ENCODE measurements at places on chromosomes 2 and 18.

DNA sequence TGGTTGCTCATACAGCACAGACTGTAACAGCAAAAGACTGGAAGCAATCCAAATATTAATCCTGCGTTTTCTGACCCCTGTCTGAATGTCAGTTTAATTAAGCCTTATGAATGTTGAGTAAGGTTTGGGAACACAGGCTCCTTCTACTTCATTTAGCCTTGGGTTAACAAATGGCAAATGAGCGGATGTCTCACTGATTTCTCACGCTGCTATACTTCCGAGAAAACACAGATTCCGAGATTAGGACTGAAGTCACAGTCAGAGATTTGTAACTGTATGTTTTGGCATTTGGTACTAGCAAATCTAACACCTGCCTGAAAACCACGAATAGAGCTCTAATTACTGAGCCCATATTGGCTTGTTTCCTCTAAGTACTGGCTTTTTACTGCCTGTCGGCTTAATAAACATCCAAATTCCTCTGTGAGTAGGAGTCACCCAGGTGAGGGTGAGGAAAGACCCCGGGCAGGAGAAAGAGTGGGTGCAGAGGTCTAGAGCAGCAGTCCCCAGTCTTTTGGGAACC is 10.6 kb downstream of the MC5R start:
- DNase-seq: no peak

DNA sequence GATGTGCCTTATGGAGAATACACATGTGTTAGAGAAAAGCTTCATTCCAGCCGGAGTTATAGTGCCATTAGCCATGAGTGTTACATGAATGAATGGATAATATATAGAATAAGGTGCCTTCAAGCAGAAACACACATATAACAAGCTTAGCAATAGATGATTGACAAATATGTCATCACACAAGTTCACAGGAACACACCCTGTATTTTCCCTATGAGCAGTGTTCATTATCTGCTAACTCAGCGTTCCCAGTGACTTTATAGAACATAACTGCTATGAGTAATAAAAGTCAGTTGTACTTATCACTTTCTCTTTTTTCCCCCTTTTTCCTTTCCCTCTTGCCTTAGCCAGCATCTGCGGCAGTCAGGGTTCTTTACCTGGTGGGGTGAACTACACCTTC is 65.1 kb downstream of the TIMM21 start:
- DNase-seq: no peak

DNA sequence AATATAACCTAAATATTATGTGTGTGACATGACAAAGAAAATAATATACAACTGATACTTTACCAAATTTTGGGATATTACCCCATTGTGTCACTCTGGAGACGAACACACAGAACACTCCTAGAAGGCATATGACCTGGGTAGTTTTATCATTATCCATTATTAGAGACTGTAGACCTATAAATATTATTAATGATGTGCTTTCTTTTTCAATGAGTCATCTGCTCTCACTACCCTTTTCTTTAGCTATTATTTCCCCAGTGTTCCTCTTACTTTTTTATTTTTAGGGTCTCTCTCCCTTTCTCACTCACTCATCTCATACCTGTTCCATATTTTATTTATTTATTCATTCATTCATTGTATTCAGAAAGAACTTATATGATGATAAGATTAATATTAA is 143.3 kb upstream of the ITGA4 start:
- no peak for DNase-seq

GRCh38 chr2:161177969-161178368 is 17.7 kb downstream of the TANK start:
- no peak for DNase-seq

DNA sequence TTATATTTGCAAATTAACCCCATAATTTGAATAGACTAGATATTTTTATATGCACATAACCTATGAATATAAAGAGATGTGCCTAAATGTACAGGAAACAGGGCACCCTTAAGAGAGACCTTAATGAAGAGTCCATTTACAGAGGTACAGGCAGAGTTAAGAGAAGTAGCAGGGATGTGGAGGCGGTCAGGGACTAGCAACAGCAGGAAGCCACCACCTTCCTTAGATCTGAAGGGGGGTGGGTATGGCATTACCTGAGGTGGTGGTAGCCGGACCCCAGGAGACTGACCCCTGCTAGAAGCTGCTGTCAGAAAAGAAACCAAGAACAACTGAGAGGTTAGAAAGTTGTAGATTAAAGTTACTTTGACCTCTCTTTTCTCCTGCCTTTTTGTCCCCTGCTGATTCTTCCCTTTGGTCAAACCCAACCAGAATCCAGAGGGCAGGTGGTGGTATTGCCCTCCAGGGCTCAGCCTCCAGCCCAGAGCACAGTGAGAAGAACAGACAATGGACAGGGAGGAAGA is 24.9 kb upstream of the ATG16L1 start:
- no peak for DNase-seq

GRCh38 chr2:113060796-113061195 is 1.8 kb downstream of the IL36RN start:
- DNase-seq: no peak

- DNase-seq: no peak
These were observed 63.5 kb downstream of the ARHGAP15 start for GRCh38 chr2:143192716-143193115.

- DNase-seq: no peak
These were observed 123.2 kb downstream of the THADA start for GRCh38 chr2:43472527-43473194.

DNA sequence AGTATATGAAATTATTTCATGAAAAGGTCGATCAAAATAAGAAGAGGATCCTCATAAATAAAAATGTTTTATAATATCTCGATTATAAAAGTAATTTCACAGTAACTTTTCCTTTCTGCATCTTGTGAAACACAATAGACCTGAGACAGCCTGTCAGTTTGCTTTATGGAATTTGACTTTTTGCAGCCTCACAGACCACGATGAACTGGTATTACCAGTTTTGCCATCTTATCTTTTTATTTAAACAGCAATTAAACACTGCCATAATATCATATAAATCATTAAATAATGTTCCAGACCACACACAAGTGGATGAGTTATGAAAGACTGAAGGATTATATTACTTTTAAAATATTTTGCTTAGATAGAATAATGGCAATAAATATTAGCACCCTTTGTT is 10.7 kb upstream of the GALNT3 start:
- no peak for DNase-seq

DNA sequence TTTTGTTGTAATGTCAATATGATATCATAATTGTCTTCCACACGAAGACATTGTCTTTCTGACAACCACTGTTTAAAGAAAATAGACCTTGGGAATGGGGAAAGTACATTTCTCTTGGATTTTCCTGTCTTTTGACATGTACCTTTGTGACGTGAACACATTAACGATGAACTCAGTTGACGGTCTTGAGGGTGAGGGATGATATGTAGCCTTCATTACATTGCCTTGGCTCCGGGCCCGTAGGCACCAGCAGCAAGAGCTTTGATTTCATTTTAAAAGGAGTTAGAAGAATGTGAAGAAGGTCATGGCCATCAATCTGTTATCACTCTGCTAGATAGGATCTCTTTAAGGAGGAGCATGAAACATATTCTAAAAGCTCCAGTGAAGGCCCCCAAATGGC is 80.9 kb downstream of the LYPD6B start:
- no peak for DNase-seq

GRCh38 chr2:40028792-40029488 is 249.9 kb upstream of the THUMPD2 start:
- no peak for DNase-seq

- no peak for DNase-seq
These were observed 181.3 kb upstream of the SIX2 start for GRCh38 chr2:45190481-45190942.

DNA sequence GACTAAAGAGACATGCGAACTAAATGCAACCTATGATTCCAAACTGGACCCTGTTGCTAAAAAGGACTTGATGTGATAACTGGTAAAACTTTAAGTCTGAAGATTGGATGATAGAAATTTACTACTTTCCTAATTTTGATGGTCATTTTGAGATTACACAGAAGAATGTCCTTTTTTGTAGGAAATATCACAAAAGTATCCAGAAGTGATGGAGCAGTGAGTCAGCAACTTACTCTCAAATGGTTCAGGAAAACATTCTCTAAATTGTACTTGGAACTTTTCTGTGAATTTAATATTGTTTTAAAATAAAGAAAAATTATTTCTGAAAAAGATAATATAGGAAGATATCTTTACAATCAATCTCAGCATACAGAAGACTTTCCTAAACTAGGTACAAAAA is 19.9 kb downstream of the MBOAT2 start:
- no peak for DNase-seq

- DNase-seq: no peak
These were observed 31.0 kb downstream of the RALB start for GRCh38 chr2:120283649-120284048.
